ENCODE measurements at places on chromosomes 6 and 20. TPM values are rescaled to one million over a fixed set of nuclear protein-coding genes. Genes with fewer than 3 reads are reported as not detected.

DNA sequence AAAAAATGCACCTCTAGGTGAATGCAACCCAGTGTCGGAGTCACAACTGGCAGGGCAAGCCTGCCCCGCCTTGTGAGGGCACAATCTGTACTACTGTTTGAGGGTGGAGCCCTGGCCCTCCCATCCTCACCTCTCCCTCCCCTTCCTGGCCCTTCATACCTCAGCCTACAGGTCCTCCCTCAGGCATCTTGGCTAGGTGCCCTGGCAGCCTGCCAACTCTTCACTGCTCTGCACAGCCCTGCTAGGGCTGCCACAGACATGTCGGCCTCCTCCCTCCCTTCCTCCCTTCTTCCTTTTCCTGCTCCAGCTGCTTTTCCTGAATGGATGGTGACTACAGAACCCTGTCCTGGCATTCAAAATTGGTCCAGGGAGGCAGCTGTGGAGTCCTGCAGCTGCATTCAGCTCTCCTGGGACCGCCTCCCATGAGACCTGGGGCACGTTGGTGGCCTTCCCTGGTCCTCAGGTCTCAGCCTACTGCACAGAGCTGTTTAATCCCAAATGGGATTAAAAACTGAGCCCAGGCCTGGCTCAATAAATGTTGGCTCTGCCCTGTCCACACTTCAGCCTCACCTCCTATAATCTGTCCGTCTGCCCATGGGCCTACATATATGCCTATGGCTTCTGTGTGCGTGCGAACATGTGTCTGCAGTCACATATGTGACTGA lies 52.7 kb downstream of the CDH22 start:
- no peak overlapping the region for H3K27ac ChIP-seq
- peaks cover 24% of the 10 kb centered on the region for H3K27me3 ChIP-seq
- H3K4me1 ChIP-seq, result no peaks in the 10 kb centered on the region
- DNase-seq, result peak; percentile 16

- H3K4me3 ChIP-seq, result no peak overlapping the region
- no peak overlapping the region for H3K27ac ChIP-seq
- no peak for DNase-seq
Observed at GRCh38 chr6:14077193-14077867, 40.2 kb upstream of the CD83 start.

DNA sequence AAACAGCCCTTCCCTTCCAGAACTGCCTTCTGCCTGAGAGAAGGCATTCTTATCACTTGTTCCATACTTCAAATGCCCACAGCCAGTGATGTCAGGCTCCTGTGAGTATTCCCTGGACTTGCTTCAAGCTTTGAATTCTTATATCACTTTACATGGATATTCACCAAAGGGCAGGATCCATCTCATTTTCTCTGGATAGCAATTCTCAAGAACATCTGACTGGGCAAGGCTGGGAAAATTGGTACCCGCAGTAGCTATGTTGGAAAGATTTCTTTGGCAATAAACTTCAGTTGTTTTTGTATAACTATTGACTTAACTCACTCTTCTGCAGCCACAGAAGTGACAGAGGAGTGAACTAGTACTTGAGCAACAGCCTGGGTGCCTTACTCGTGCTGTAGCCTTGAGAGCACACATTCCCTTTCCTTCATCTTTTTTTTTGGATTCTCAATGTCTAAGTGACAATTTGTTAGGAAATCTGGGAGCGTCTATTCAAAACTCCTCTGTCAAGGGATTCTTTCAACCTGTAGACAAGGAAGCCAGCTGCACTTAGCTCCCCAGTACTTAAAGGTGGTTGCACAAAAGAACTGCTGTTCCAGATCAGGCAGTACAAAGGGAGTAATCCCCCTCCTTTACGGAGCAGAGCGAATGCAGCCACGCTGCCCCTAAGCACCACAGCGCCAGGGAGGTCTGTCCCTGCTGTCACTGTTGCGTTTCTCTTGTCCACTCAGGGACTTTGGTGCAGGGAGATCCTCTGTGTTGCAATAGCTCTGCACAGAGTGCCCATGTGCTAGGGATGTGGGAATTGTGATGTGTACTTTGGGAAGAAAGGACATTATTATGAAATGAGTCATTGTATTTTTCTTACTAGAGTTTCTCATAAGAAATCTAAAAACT lies 69.6 kb downstream of the JAG1 start:
- H3K4me3 ChIP-seq, result no peak overlapping the region
- H3K4me1 ChIP-seq, result no peaks in the 10 kb centered on the region
- no peak overlapping the region for H3K27ac ChIP-seq
- DNase-seq, result no peak

GRCh38 chr6:170022827-170023619 lies 267.9 kb downstream of the DLL1 start:
- no peaks in the 10 kb centered on the region for H3K27me3 ChIP-seq
- H3K27ac ChIP-seq, result no peak overlapping the region
- H3K4me3 ChIP-seq, result no peak overlapping the region
- no peaks in the 10 kb centered on the region for H3K4me1 ChIP-seq
- DNase-seq, result no peak

DNA sequence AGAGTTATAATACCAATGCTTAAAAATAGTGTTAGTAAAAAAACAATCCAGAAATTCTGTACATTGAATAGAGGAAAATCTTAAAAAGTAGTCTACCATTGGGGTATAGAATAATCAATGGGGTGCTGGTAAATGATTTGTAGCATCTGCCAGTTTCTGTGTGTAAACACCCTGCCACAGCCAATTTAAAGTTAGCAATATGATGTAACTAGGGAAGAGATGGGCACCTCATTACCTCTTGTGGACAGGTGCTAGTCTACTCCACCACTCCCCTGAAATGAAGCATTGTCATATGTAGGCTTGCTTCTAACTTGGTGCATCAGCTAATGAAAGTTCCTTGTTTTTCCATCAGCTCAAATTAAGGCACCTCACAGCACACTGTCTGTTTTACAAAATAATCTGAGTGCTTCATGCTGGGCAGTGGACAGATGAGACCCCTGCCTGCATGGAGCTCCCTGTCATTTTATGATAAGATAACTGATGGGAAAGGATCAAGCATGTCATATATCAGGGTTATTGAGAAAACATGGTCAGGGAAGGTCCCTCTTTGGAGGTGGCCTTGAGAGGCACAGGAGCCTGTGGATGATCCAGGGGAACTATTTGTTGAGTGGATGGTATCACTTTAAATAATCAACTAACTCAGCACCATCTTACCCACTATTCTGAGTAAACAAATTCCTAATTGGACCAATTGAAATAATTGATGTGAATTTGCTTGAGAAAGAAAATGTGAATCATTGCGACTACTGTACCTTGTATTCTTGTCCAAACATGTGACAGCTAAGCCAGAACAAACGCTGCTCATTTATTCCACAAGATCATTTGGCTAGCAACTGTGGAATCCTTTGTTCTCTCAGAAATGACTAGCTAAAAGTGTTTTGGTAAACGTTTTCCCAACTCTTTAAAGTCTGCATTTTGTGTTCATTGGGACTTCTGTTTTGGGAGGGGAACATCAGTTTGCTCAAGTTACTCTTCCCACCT lies 45.9 kb upstream of the CSE1L start:
- DNase-seq, result no peak
- H3K27me3 ChIP-seq, result no peaks in the 10 kb centered on the region
- no peaks in the 10 kb centered on the region for H3K4me1 ChIP-seq
- no peak overlapping the region for H3K4me3 ChIP-seq
- H3K36me3 ChIP-seq, result peaks cover 41% of the 10 kb centered on the region

DNA sequence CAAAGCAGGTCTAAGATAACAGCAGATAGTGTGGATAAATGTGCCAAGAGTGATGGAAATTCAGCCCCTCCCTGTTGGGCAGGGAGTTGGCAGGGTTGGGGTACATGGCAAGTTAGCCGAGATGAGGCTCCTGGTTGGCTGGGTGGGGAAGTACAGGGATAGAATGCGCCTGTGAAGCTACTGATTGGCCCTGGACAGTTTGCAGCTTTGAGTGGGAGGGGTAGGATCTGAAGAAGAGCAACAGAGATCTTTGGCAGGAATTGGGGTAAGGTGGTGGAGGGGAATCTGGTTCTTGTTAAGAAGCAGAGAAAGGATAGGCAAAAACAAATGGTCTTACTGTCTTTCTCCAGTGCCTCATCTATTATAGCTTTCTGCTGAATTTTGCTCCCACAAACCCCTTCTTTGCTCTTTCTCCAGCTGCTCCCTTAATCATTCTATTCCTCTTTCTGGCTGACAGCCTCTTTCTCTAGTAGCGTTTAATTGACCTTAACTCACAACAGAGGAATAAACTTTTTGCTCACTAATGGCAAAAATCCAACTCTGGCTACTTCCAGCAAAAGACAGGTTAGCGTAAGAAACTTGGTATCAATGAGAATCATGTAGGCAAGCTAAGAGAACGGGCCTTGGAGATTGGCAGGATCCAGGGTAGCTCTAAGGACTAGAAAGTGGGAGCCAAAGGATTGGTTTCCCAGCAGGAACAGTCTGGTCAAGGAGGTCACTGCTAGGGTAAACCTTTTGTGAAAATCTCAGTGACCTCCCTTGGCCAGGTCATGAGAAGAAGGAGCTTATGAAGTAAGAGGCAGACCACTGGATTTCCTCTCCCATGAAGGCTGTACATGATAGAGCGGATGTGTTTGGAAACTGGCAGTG lies 86.3 kb upstream of the CARMIL1 start:
- no peak overlapping the region for H3K27ac ChIP-seq
- H3K27me3 ChIP-seq, result peaks cover 3% of the 10 kb centered on the region
- H3K4me1 ChIP-seq, result no peaks in the 10 kb centered on the region
- no peak overlapping the region for H3K4me3 ChIP-seq
- no peak for DNase-seq
- H3K36me3 ChIP-seq, result no peaks in the 10 kb centered on the region

GRCh38 chr6:167537816-167538215 lies 212.9 kb downstream of the TTLL2 start:
- DNase-seq, result no peak
- no peaks in the 10 kb centered on the region for H3K36me3 ChIP-seq
- no peaks in the 10 kb centered on the region for H3K4me1 ChIP-seq
- no peak overlapping the region for H3K27ac ChIP-seq
- H3K27me3 ChIP-seq, result no peaks in the 10 kb centered on the region
- H3K4me3 ChIP-seq, result no peak overlapping the region

DNA sequence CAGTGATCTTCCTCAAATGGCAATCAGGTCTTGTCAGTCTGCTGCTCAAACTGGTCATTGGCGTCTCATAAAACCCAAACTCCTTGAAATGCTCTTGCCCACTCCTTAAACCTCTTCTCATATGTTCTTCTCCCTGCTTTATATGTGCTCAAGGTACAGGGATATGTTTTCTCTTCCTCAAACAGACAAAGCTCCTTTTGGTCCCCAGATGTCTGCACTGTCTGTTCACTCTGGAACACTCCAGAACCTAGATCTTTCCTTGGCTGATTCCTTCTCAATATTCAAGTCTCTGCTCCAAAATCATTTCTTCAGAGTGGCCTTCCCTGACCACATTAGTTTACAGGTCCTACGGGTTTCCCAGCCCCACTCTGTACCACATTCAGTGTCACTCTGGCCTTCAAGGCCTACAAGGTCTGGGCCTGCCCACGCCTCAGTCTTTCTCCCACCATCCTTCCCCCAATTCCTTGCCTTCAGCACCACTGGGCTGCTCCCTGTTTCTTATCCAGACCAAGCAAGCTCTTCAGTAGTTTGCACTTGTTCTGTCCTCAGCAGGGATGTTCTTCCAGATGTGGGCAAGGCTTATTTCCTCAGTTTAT lies 9.0 kb downstream of the THEMIS start:
- no peak overlapping the region for H3K27ac ChIP-seq
- H3K4me3 ChIP-seq, result no peak overlapping the region
- H3K27me3 ChIP-seq, result no peaks in the 10 kb centered on the region
- no peak for DNase-seq
- H3K36me3 ChIP-seq, result no peaks in the 10 kb centered on the region

Gene FAM217A
- total RNA-seq, result not detected

Gene PCMT1
- total RNA-seq, result 50.8 TPM

Gene PROKR2
- total RNA-seq, result not detected

Gene ZNF451
- 97.7 TPM for total RNA-seq

Gene HLA-DOA
- total RNA-seq, result 0.69 TPM

Gene TRAPPC3L
- not detected for total RNA-seq

Gene PDE7B
- 0.49 TPM for total RNA-seq
